ENCODE measurements at places on chromosomes 2 and 18.
A peak's percentile ranks its signal among the peaks of the same experiment; 100 is the strongest.

- no peak for DNase-seq
These were observed 1076.7 kb upstream of the PIK3C3 start for GRCh38 chr18:40878371-40878770.

DNA sequence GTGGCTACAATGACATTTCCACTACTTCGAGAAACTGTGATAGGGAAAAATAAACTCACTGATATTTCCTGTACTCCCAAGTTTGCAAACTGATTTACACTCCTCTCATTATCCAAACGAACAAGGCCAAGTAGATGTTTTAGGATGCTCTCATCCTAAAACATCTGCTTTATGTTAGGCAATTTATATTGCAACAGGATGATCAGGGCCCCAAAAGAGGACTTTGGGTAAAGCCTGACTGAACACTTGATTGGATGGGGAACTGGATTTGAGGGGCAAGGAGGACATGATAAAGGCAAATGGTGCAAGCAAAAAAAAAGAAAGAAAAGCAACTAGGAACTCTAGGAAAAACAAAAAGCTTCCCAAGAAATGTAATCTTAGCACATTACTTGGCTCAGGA lies 2.1 kb upstream of the HES6 start:
- DNase-seq, result no peak

- no peak for DNase-seq
These were observed 36.3 kb upstream of the GREB1L start for GRCh38 chr18:21205695-21206094.

DNA sequence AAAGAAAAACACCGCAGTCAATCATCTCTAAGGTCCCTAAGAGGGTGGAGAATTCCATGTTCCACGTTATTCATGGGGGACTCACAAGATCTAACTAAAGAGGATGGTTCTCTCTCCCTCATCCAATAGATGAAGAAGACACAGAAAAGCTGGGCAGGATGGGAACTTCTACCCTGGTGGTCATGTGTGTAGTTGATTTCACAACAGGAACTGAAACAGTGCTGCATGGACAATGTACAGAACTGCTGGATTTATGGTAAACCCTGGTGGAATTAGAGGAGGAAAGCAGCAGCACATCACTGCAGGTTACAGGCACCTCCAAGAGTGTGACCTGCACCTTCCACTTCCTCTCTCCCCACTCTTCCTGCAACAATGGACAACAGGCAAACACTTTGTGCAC lies 31.4 kb downstream of the FECH start:
- no peak for DNase-seq

- no peak for DNase-seq
These were observed 37.0 kb upstream of the TAF1B start for GRCh38 chr2:9806298-9806610.

- DNase-seq, result no peak
These were observed 83.4 kb downstream of the AAK1 start for GRCh38 chr2:69560147-69560482.

GRCh38 chr2:127569666-127570065 lies 34.2 kb downstream of the MYO7B start:
- DNase-seq, result no peak

GRCh38 chr2:229300790-229301189 lies 29.7 kb upstream of the PID1 start:
- DNase-seq, result no peak

DNA sequence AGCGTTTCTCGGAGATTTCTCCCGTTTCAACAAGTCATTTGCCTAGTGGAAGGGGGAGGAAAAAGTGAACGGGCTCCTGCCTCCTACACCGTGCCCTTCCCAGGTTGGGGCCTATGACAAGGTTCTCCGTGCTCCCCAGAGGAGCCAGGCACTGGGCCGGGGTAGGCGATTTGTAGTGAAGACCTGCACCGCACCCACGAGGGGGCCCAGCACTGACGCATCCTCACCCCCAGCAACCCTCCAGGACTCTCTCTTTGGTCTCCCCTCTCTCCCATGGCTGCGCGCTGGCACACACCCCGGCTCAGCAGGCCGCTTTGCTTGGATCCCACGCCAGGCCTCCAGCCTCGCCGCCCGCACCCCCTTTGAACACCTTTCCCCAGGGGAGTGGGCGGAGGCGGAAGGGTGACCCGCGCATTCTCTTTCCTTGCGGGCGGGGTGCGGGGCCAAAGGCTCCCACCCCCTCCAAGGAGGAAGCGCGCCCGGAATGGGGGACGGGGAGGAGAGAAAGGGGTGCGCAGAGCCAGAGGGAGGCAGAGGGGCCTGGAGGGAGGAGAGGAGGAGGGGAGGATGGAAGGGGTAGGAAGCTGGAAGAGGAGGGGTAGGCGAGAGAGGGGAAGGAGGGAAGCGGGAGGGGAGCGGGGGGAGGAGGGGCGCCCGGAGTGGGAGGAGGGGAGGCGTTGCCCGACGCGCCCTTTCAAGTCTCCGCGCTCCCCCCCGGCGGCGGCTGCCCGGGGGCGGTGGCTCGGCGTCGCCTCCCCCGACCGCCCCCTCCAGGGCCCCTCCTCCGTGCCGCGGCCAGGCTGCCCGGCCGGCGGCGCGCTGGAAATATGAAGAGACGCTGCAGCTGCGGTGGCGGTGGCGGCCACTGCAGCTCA lies at the start of gene APCDD1:
APCDD1 (plus strand) TSS at position 830 of the 875 bp plus-strand sequence. CDS start 347 bp downstream, outside the sequence.
- peak; percentile 34 for DNase-seq

- no peak for DNase-seq
These were observed 204.1 kb upstream of the HAAO start for GRCh38 chr2:42996528-42996927.

GRCh38 chr2:50872543-50872942 lies 159.4 kb downstream of the NRXN1 start:
- DNase-seq, result no peak

GRCh38 chr2:205361272-205361671 lies 321.0 kb upstream of the NRP2 start:
- DNase-seq, result no peak
